Stimulated activated CD4-positive, alpha-beta T cell treated with anti-CD3 and anti-CD28 coated beads, Interleukin-1b, Interleukin-23, amount 100 ng/mL, for 4 hours (primary cell): ENCODE measurements at places on chromosomes 2 and 18.

DNA sequence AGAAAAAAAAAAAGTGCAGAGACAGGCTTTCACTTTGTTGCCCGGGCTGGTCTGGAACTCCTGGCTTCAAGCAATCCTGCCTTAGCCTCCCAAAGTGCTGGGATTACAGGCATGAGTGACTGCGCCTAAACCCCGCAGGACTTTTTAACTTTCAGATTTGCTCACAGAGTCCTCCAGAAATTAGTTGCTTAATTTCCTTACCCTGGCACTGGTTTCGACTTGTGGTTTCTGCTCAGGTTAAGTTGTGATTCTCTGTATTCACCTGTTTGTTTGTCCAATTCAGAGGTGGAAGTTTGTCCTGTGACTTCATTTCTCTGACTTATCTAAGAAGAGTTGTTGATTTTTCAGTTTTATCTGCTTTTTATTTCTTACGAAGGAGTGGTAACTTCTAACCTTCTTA is 238.1 kb downstream of the TMEM182 start:
- DNase-seq, result no peak

GRCh38 chr2:30741576-30741975 is 65.7 kb downstream of the CAPN13 start:
- DNase-seq, result no peak

- no peak for DNase-seq
Measured at GRCh38 chr2:73022024-73022568, 49.4 kb downstream of the SFXN5 start.

DNA sequence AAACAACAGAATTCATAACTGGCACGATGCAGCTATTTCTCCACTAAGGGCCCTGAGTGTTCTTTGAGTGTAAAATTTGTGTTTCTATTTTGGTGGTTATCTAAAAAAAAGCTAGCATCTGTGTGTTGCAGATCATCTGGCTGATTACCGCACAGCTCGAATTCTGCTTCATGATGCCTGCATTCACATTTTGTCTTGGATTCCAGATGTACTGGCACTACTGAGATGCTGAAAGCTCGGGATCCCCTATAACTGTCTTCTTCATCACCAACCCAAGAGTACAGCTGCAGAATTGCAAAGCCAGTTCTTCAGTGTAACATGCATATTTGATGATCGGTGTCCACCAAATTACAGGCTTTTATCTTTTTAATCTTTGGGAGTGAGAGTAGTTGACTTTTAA is 51.6 kb upstream of the ZNF532 start:
- no peak for DNase-seq

- DNase-seq, result no peak
Measured at GRCh38 chr2:2405780-2406179, 74.7 kb upstream of the MYT1L start.

GRCh38 chr2:82307511-82307910 is 2003.0 kb upstream of the LRRTM1 start:
- no peak for DNase-seq

DNA sequence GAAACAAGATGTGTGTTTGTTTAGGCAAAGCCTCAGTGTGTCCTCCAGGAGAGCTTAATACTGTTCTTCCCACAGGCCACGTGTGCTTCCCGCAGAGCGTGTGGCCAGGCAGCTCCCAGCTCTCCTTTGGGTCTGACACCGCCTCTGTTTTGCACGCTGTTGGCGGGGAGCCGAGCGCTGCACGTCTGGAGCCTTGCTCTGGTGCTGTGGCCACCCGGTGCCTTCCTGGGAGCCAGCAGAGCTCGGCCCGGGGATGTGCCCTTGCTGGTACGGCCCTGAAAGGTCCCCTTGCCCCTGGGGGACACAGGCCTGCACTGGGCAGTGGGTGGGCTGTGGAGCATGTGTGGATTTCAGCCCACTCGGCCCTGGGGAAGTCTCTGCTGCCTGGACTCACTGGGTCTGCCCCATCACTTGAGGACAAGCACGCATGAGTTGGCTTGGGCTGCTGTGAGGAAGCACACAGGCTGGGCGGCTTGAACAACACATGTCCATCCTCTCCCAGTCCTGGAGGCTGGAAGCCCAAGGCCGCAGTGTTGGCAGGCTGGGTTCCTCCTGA is 160.7 kb upstream of the HDAC4 start:
- no peak for DNase-seq
